ENCODE measurements at places on chromosomes 13 and 19. TPM values are rescaled to one million over a fixed set of nuclear protein-coding genes. Genes with fewer than 3 reads are reported as not detected.

PSG2 gene
- total RNA-seq: 0.28 TPM

ZNF723 gene
- total RNA-seq: not detected

ZNF829 gene
- total RNA-seq: 3.3 TPM

SIAH3 gene
- total RNA-seq: not detected

CLEC17A gene
- not detected for total RNA-seq

ZNF570 gene
- total RNA-seq: 8.1 TPM

ATP1A3 gene
- under 0.01 TPM for total RNA-seq

CBY2 gene
- total RNA-seq: not detected

KLF5 gene
- total RNA-seq: 5.4 TPM

FGF9 gene
- total RNA-seq: under 0.01 TPM

IGFL3 gene
- not detected for total RNA-seq

TRPM4 gene
- total RNA-seq: 1.9 TPM

FBN3 gene
- total RNA-seq: not detected

AMH gene
- total RNA-seq: not detected

ZNF724 gene
- 18.3 TPM for total RNA-seq

APBA3 gene
- total RNA-seq: 8.6 TPM

DNAAF3 gene
- not detected for total RNA-seq

ZNF878 gene
- total RNA-seq: 0.28 TPM

CCDC70 gene
- not detected for total RNA-seq

ZNF177 gene
- total RNA-seq: 0.83 TPM
